ENCODE measurements at places on chromosomes 12 and 14.

- DNase-seq = no peak
These were observed 716 bp downstream of the HSP90AA1 start for GRCh38 chr14:102085948-102086708.

DNA sequence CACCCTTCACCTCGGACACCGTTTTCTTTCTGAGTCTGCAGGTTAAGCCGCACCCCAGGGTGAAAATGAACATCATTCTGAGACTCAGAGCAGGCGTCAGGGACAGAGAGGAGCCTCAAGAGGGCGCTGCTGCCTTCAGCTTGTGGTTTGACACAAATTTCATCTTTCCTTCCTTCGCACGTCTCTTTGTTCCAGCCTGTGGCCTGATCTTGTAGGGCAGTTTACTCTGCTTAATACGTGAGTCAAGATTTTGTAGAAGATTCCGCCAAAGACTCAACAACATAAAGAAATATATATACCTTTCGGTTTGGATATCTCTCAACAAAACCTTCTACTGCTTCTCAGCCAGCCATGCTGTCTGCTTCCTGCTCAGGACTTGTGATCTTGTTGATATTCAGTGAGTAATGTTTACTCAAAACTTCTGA is 329.3 kb upstream of the OR4E1 start:
- no peak for DNase-seq

GRCh38 chr12:131491155-131491554 is 219.7 kb upstream of the SFSWAP start:
- DNase-seq = no peak

- no peak for DNase-seq
These were observed 11.7 kb upstream of the COL2A1 start for GRCh38 chr12:48015954-48016353.

DNA sequence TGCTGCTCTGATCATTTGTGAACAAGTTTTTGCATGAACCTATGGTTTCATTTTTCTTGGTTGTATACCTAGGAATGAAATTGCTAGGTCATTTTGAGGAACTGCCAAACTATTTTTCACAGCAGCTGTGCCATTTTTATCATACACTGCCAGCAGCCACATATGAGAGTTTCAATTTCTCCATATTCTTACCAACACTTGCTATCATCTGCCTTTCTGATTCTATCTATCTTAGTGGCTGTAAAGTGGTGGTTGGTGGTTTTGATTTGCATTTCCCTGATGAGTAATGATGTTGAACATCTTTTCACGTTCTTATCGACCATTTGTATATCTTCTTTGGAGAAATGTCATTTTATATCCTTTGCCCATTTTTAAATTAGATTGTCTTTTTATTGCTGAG is 146.1 kb downstream of the C12orf75 start:
- DNase-seq = no peak

- no peak for DNase-seq
These were observed 380.4 kb upstream of the DDHD1 start for GRCh38 chr14:53533384-53533970.

DNA sequence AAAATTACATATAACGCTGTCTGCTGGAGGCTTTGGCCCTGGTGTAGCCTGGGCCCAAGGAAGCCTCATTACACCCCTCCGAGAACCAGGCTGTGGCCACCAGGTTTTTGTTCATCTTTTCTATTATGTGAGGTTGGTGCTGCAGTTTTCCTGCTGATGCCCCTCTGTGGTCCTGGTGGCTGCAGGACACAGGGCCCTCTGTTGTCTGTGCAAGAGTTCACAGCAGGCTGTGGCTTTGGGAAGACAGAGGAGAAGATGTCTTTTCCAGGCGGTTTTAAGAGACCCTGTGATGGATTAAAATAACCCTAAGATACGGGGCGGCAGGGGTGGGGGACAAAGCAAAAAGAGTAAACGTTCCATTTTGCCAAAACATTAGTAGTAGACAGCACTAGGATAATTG is 121.5 kb downstream of the ADGRD1 start:
- DNase-seq = no peak

DNA sequence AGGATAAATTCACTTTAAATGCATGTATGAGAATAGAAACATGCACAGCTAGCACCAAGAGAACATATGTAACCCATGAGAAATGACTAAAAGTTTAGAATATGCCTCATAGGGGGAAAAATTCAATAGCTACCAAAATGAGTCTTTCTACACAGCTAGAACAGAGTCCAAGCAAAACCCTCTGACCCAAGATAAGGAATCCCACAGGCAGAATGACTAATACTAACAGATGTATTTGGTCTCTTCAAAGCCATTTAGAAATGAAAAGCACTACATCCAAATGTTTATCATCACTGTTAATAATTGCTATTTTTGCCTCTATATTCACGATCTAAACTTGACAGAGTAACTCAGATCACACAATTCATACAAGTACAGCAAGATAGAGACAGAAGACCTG is 44.0 kb downstream of the KICS2 start:
- no peak for DNase-seq

- no peak for DNase-seq
These were observed 839.1 kb downstream of the GALC start for GRCh38 chr14:87153901-87154300.

- no peak for DNase-seq
These were observed 5.3 kb downstream of the DYRK4 start for GRCh38 chr12:4567073-4567881.

- DNase-seq = no peak
These were observed 113.0 kb downstream of the BEGAIN start for GRCh38 chr14:100474196-100474595.

- no peak for DNase-seq
These were observed 1382.1 kb downstream of the AACS start for GRCh38 chr12:126447346-126447745.

DNA sequence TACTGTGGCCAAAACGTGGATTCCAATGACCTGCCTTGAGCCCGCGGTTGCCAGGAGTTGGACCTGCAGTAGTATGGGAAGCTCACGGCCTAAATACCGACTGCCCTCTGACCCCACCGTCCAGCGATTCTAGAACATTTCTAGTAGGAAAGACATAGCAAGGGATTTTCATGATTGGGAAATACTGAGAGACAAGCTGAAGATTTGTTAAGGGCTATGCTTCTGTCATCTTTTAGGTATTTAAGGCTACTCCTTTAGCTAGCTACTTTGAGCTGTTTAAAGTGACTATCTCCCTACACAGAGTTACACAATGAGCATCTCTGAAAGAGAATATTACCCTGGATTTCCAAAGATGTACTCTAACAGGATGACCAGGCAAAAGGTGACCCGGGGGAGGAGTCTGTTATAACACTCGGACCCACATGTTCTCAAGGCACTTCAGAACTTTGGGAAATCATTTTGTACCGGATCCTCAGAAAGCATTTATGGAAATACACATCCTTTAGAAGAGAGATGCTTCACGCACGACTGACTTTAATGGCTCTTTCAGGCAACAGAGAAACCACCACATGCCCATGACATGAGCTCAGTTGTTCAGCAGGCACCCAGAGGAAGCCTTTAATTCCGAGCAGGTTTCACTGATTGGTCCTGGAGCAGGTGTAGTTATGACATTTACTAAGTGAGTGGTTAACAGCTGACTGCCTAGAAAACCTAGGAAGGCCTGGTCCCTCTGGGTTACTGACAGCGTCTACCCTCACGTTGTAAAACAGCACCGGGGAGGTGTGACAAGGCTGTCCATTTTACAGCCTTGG is 4.2 kb downstream of the BAG5 start:
- DNase-seq = no peak

DNA sequence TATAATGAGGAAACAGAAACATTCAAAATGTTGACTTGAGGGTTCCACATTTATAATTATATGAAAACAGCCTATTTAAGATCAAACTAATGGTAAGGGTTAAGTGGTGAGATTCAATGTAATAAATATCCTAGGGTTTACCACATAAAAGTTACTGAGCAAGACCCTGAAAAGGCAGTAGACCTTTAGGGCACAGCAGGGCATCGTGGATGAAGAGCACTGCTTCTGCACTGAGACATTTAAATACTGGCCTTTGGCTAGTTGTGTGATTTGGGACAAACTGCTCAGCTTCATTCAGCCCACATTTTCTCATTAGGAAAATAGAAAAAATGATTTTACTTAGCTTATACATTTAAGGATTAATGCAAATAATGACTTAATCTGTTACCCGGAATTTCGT is 42.0 kb downstream of the CNTN1 start:
- no peak for DNase-seq

- DNase-seq = no peak
These were observed 2.0 kb upstream of the OAS3 start for GRCh38 chr12:112936264-112936663.

DNA sequence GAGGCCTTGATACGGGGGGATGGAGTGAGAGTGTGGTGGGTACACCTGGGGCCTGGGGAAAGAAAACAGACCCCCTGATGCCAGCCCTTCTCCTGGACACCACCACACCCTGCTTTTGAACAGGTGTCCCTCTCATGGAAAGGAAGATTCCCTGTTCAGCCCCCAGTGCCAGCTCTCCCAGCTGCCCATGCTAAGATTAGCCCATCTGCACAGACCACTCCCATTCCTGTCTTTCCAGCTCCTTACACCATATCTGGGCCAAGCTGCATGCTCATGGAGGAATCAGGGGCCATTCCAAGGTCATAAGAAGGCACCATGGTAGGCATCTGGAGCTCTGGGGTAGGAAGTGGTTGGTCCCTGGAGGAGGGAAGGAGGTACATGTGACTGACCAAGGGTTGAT is 9.6 kb downstream of the NAB2 start:
- no peak for DNase-seq

DNA sequence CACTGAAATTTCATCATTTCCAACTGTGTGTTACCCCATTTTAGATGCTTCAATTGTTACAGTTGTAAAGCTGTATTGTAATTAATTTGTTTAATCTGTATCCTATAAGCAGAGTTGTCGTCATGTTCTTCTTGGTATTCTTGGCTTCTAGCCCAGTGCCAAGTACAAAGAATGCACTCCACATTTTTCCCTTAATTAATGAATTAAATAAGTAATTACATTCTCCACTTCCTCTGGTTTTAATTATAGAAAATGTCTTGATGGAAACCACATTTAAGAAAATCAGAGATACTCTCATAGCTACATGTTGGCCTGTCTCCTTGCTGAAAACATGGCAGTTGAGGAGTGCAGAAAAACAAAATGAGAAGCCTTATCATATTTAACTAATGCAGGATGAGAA is 746 bp downstream of the DNAI7 start:
- no peak for DNase-seq

- DNase-seq = no peak
These were observed 31.6 kb downstream of the SPTLC2 start for GRCh38 chr14:77584809-77585208.

DNA sequence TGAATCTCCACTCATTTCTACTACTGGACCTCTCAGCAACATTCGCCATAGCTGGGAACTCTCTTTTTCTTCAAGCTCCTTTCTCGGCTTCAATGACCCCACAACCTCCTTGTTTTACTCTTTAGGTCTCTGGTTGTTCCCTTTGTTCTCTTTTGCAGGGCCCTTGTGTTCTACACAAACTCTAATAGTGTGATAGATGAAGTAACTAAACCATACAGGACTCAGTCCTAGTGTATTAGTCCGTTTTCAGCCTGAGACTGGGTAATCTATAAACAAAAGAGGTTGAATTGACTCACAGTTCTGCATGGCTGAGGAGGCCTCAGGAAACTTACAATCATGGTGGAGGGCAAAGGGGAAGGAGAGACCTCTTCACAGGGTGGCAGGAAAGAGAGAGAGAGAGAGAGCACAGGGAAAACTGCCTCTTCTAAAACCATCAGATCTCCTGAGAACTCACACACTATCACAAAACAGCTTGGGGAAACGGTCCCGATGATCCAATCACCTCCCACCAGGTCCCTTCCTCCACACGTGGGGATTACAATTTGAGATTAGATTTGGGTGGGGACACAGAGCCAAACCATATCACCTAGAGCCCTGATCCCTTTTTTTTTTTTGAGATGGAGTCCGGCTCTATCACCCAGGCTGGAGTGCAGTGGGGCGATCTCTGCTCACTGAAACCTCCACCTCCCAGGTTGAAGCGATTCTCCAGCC is 32.0 kb upstream of the WNK1 start:
- DNase-seq = no peak

- DNase-seq = no peak
These were observed 22.2 kb upstream of the PRICKLE1 start for GRCh38 chr12:42611571-42612230.

DNA sequence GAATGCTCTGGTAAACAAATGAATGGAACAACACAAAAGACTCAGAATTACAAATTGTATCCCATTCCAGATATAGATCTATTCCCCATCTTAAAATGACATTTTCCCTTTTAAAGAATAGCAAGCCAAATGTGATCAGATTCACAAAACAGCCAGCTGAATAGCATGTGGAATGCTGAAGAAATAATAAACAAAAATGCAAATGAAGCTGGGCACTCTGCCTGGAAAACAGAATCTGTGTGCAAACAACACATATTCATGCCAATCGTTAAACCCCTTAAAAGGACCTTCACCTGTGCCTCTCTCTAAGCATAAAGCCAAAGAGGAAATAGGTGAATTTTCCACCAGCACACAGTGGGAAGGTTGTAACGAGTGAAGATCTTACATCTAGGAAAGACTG is 67.9 kb upstream of the PDZRN4 start:
- no peak for DNase-seq

DNA sequence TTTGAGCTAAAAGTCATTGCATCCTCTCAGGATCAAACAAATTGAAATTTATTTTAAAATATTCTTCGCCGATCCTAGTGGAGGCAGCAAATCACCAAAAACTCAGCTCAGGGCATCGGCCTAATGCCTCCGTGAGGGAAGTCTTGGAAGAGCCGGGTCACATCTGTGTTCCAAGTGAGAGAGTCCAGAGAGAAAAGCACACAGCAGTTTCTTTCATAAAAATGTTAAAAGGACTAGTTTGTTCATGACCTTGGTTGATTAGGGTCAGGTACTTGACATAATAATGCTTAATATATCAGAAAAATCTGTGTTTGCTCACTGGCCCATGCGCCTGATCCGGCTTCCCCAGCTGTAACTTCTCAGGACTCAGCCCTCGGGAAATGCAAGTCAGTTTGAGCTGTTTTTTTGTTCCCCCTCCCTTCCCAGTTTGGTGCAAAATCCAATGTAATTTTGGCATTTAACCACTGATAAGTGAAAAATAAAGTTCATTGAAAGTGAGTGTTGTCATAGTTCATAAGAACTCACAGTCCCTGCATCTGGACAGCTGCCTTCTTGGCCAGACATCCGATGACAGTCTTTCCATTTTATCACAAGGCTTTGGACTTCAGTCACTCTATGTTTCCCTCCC is 161.7 kb downstream of the CAND1 start:
- no peak for DNase-seq

GRCh38 chr14:85574853-85575616 is 45.1 kb downstream of the FLRT2 start:
- no peak for DNase-seq

DNA sequence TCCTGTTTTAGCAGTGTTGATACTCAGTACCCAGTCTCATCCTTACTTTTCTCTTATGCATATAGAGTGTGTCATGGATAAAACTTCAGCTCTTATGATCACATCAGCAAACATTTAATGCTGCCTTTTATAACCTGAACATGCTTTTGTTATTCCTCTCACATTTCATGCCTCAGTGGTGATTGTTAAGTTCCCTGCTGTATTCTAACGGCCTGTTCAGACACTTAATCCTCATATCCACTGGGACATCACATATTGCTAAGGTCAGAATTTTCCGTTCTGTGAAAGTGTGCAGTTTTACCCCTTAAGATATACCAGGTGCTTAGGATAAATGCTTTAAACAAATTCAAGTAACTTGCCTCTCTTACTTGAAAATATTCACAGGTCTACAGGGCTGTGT is 268.7 kb upstream of the SEL1L start:
- DNase-seq = no peak
